ENCODE measurements at places on chromosomes 16 and 17. TPM values are rescaled to one million over a fixed set of nuclear protein-coding genes. Genes with fewer than 3 reads are reported as not detected.

- DNase-seq: no peak
These were observed 21.4 kb downstream of the SERPINF1 start for GRCh38 chr17:1783271-1783670.

DNA sequence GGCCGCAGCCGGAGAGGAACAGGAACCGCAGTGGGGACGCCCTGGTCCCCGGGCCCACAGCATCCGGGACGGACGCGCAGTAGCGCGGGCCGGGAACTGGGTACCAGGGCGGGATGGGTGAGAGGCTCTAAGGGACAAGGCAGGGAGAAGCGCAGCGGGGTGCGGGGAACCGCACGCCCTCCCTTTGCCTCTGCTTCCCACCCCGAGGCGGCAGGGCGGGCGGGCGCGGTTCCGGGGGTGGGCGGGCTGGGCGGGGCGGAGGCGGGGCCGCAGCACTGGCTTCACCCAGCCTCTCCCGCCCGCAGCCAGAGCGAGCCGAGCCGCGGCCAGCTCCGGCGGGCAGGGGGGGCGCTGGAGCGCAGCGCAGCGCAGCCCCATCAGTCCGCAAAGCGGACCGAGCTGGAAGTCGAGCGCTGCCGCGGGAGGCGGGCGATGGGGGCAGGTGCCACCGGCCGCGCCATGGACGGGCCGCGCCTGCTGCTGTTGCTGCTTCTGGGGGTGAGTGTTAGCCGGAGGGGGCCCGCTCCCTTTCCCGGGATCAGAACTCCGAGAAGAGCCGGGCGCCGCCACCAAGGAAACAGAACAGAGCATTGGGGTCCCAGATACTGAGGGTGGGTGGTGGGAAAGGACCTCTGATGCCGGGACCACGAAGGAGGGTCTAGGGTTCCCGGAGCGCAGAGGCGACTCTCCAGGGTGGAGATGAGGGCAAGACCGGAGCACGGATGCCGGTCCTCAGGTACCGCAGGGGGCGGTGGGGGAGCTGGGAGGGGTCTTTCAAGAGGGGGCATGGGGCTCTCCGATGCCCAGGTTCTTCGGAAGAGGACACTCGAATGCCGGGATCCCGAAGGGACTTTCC, at the start of gene NGFR:
NGFR (plus strand) TSS at position 308 of the 856 bp plus-strand sequence; CDS start at position 433, 125 bp downstream.
- DNase-seq: no peak

- no peak for DNase-seq
These were observed 15.3 kb downstream of the KSR1 start for GRCh38 chr17:27471321-27472269.

The ZNF785 gene
- not detected for total RNA-seq

The TMEM235 gene
- total RNA-seq: not detected

The NLRC3 gene
- total RNA-seq: not detected
